H9 (cell line): ENCODE measurements at places on chromosomes 4 and X. TPM values are rescaled to one million over a fixed set of nuclear protein-coding genes. Genes with fewer than 3 reads are reported as not detected.

JAKMIP1 gene
- 1.3 and 1.5 TPM in 2 replicates for total RNA-seq

FOXR2 gene
- total RNA-seq, result not detected in 2 replicates

CT45A5 gene
- total RNA-seq, result not detected in 2 replicates

PLAC8 gene
- total RNA-seq, result 0.90 and 1.6 TPM in 2 replicates

PCDH19 gene
- 0.83 and 1.2 TPM in 2 replicates for total RNA-seq

TRO gene
- total RNA-seq, result 47.6 and 51.0 TPM in 2 replicates

ART3 gene
- total RNA-seq, result 0.33 and 0.74 TPM in 2 replicates

TRAPPC11 gene
- total RNA-seq, result 24.1 and 32.2 TPM in 2 replicates

TKTL2 gene
- total RNA-seq, result not detected in 2 replicates

REELD1 gene
- not detected in 2 replicates for total RNA-seq

GABRB1 gene
- 0.39 TPM in 1 of 2 replicates, not detected in the other for total RNA-seq

ELF4 gene
- total RNA-seq, result 0.59 and 0.81 TPM in 2 replicates

SPANXA1 gene
- total RNA-seq, result not detected in 2 replicates

TMEM150C gene
- 2.7 and 3.1 TPM in 2 replicates for total RNA-seq

HTRA3 gene
- 2.9 and 3.0 TPM in 2 replicates for total RNA-seq

FAM149A gene
- total RNA-seq, result 5.9 and 6.6 TPM in 2 replicates

ZDHHC15 gene
- total RNA-seq, result 1.9 and 2.7 TPM in 2 replicates

FGFBP2 gene
- not detected in 2 replicates for total RNA-seq

RPS6KA6 gene
- total RNA-seq, result 10.5 and 12.1 TPM in 2 replicates

GLRA2 gene
- total RNA-seq, result not detected in 2 replicates

CENPVL1 gene
- 2.8 TPM in 2 replicates for total RNA-seq

PCDH11X gene
- 29.4 and 31.0 TPM in 2 replicates for total RNA-seq

CHST7 gene
- 17.1 and 18.7 TPM in 2 replicates for total RNA-seq

FAM9B gene
- total RNA-seq, result not detected in 2 replicates

FGFBP1 gene
- total RNA-seq, result not detected in 2 replicates

NCAPG gene
- 42.3 and 48.8 TPM in 2 replicates for total RNA-seq

TET2 gene
- 3.1 and 3.5 TPM in 2 replicates for total RNA-seq

SLC26A1 gene
- 0.09 and 0.13 TPM in 2 replicates for total RNA-seq

WFS1 gene
- total RNA-seq, result 17.5 and 18.9 TPM in 2 replicates

NSUN7 gene
- 15.6 and 15.9 TPM in 2 replicates for total RNA-seq

CDKL2 gene
- 1.5 and 1.8 TPM in 2 replicates for total RNA-seq

FAAH2 gene
- 6.4 and 6.9 TPM in 2 replicates for total RNA-seq

ANXA10 gene
- total RNA-seq, result not detected in 2 replicates

ANOS1 gene
- 51.0 and 54.9 TPM in 2 replicates for total RNA-seq

L1CAM gene
- 19.9 and 22.7 TPM in 2 replicates for total RNA-seq

TMEM31 gene
- 0.55 and 0.64 TPM in 2 replicates for total RNA-seq

PPA2 gene
- total RNA-seq, result 73.1 and 76.4 TPM in 2 replicates

PRSS12 gene
- total RNA-seq, result 5.0 and 5.4 TPM in 2 replicates

GAB3 gene
- 0.42 and 0.46 TPM in 2 replicates for total RNA-seq

NR3C2 gene
- total RNA-seq, result 0.86 and 1.4 TPM in 2 replicates

CACNA1F gene
- total RNA-seq, result 0.94 and 1.4 TPM in 2 replicates

LRRC66 gene
- total RNA-seq, result 0.09 TPM in 1 of 2 replicates, not detected in the other

CCKAR gene
- total RNA-seq, result not detected in 2 replicates

SLC10A6 gene
- total RNA-seq, result not detected in 2 replicates

DCX gene
- total RNA-seq, result 1.3 and 2.0 TPM in 2 replicates
